ENCODE measurements at places on chromosomes 16 and 17.

DNA sequence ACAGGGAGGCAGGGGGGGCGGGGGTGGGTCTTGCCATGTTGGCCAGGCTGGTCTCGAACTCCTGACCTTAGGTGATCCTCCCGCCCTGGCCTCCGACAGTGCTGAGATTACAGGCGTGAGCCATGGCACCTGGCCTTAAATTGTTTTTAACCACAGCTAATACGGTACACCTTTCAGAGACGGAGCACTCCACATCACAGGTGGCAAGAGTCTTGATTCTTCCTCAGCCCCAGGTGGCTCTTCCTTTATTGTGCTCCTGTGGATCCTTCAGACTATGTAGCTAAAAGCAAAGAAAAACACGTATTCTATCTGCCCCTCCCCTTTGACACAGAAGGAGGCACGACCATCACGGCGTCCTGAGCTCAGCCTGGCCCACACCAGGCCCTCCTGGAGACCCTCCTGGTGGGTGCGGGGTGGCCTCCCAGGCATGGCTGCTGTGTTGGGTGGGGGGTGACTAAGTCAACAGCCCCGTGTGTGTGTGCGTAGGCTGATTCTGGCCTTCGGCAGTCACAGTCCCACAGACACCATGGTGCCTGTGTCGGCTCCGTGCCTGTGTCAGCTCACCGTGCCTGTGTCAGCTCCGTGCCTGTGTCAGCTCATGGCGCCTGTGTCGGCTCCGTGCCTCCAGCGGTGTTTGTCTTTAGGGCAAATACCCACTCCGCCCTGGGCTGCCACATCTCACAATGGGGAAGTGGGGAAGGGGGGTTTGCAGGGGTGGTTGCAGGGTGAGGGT, 10.8 kb upstream of the SECTM1 start:
- no peak for DNase-seq

DNA sequence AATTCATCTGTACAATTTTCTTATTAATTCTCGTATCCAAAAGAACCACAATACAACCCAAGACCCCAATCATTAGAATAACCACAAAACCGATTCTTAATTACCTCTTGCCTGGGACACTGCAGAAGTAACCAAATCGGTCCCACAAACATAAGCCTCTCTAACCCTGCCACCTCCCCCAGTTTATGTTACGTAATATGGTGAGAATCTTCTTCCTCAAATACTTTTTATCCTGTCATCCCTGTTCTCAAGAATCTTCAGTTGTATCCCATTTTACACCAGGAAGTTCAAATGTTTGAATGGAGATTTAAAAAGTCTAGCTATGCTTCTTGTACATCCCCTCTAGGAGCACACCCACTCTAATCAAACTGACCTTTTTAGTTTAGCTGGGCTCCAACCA, 269.3 kb upstream of the TBX2 start:
- DNase-seq, result no peak

DNA sequence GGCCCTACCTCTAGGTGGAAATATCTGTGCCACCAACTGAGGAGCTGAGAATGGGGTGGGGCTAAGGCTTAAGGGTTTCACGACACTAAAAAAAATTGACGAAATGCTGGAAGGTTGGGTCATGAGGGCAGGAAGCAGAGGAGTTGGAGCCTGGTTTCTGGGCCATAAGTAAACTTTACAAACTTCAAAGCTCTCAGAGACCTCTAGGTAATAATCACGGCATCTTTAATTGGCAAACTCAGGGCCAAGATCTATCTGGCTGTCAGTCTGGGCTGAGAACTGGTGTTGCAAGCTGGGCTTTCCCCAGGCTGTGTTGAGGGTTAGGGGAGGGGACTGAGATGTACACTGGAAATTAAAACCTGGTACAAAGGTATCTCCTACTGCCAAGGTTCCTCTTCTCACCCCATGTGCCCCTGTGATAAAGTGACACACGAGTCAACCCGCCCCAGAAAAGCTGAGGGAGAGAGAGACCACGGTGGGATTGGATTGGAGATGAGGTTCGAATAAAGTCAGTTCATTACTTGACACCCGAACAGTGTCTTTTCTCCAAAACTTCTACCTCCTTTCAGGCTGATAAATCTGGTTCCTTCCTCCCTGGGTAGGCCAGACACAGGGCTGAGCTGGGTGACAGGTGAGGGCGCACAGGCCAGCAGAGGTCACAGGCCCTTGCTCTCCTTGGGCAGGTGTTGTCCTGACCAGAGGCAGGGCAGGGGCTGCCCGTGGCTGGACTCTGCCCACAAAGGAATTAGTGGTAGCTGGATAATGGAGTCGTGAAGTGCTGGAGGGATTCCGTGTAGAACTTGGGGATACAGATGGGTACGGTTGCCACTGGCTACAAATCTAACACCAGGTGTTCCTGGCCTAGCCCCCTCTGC, 4.0 kb upstream of the ZNF768 start:
- no peak for DNase-seq

DNA sequence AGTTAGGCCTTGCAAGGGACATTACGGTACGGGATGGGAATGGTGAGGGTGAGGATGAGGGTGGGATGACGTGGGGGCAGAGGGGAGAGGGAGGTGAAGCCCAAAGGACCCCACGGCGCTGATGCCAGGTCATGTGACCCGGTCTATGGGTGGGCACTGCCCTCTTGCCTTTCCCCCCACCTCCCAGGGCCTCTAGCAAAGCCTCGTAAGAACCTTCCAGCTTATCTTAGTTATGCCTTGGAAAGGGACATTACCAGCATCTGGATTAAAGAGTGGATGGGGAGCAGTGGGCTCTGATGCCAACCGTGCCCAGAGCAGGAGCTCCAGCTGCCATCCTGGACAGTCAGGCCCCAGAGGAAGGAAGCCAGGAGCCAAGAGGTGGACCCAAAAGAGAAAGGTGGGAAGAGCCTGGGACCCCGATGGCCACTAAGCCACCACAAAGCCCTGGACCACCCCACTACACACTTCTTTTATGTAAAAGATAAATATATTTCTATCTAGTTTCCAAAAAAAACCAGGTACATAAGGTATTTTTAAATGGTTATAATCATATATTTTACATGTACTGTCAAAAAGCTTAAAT, 40.9 kb downstream of the TK2 start:
- DNase-seq, result no peak

- DNase-seq, result no peak
Measured at GRCh38 chr17:45376171-45377005, 56.3 kb downstream of the ARHGAP27 start.

DNA sequence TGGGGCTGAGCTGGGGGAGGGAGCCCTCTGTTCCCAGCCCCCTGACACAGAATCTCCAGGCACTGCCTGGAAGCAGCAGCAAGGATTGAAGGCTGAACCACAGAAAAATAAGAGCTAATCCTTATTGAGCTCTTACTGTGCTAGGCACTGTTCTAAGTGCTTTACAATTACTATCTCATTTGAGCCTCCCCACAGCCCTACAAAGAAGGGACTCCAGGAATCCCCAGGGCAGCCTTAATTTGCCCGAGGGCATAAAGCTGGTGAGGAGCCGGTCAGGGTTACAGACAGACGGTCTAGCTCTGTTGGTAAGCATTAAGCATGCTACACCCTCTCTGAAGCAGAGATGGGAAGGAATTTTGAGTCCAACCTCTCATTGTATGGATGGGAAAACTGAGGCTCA, 7.0 kb downstream of the SAMD14 start:
- no peak for DNase-seq

- no peak for DNase-seq
Measured at GRCh38 chr17:1471911-1472821, 16.1 kb upstream of the CRK start.

DNA sequence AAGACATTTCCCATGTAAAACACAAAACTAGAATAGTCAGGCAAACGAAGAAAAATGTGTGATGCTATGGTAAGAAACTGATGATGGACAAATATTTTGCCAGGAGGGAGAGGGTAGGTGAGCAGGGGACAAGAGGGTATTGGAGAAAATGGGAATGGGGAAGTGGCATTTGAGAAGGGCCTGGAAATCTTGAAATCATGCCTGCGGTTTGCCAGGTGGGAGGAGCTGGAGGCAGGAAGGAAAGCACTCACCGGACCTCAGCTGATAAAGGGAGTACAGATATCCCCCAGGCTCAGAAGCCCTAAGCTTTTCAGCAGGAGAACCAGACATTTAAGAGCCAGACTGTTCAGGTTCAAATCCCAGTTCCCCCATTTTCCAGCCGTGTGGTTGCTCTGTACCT, 103.6 kb downstream of the GSG1L start:
- DNase-seq, result no peak

- no peak for DNase-seq
Measured at GRCh38 chr16:56121156-56121500, 70.2 kb upstream of the GNAO1 start.

GRCh38 chr16:66382966-66383299, 16.4 kb downstream of the CDH5 start:
- DNase-seq, result peak; percentile 62

DNA sequence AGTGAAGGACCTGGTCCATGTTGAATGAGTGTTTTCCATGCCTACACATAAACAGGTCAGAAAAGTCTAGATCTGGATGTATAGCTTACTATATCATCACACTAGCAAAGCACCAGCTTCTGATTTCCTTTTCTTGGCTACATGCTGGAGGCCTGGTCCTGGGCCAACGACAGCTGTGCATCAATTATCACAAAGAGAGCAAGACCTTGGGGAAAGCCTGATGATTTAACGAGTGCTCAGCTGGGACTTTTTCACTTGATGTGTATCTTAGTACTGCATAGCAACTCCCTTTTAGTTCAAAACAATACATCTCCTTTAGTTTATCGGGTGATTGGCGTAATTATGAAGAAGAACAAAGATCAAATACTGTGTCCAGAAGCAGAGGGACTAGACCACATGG, 358.2 kb downstream of the KIF2B start:
- no peak for DNase-seq

DNA sequence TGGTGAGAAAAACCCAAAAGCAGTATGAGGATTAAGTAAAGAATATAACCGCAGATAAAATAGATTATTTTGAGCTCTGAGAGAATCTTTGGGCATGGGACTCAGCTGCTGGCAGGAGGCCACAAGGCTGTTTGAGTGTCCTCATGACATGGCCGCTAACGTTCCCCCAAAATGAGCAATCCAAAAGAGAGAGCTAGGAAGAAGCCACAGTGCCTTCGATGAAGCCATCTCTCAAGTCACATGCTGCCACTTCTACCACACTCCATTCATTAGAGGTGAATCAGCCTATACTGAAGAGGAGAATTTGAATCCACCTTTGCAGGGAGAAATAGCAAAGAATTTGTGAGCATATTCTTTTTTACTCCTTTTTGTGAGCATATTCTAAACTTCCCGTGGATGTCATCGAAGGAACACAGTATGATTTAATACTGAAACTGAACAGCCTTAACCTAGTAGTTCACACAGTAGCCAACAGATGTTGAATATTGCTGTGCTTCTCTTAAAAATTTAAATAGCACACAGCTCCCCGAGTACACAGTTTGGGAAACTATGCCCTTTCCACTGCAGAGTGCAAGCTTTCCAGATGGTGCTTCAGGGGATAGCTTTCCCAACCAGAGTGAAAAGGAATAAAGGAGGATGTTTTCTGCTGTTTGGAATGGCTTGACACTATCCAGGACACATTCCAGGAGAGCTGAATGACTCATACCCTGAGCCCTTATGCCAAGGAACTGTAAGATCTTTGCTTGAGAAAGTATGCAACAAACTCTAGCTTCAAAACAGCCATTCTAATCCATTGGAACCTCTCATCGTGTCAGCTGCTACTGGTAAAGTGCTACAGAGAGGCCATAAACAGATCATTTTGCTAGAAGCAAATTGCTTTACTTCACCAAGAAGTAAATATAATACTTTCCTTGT, 33.9 kb downstream of the ANKFY1 start:
- DNase-seq, result peak; percentile 96
